ENCODE measurements at places on chromosomes 4 and X.

- DNase-seq = no peak
Observed at GRCh38 chr4:147924604-147925412, 192.9 kb downstream of the ARHGAP10 start.

- no peak for DNase-seq
Observed at GRCh38 chrX:31038575-31039326, 33.1 kb downstream of the FTHL17 start.

DNA sequence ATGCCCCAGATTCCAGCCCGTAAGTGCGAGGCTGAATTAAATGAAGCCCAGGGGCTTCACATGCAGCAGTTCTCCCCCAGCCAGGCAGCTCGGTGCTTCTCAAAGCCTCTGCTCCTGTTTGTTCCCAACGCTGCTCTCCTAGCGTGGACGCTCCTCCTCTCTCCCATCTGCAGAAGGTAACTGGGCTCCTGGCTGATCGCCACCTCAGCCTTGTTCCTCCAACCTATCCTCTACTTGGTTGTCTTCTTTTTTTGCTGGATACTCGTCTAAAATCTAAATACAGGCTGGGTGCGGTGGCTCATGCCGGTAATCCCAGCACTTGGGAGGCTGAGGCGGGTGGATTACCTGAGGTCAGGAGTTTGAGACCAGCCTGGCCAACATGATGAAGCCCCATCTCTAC, 70.3 kb downstream of the NSUN7 start:
- no peak for DNase-seq

- DNase-seq = no peak
Observed at GRCh38 chrX:104288269-104288668, 33.5 kb upstream of the ESX1 start.

DNA sequence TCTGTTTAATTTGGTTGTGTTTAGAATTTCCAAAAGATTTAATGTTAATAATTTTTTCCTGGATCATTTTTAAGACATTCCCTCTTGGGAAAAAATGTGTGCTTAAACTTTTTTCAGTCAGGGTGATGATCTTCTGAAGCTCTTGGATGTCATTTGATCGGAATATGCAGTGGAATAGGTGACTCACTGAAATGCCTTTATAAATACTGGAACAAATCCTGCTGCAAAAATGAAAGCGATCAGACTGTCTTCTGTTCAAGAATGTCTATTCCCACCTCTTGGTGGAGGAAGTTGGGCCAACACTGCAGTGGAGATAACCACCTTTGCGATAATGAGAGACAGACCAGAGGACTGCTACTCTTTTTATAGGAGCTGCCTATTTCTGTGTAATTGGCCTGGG, 46.7 kb downstream of the LARP1B start:
- DNase-seq = no peak

- DNase-seq = no peak
Observed at GRCh38 chr4:170497689-170498088, 407.9 kb upstream of the AADAT start.

- DNase-seq = no peak
Observed at GRCh38 chr4:156945532-156945931, 26.1 kb downstream of the PDGFC start.

DNA sequence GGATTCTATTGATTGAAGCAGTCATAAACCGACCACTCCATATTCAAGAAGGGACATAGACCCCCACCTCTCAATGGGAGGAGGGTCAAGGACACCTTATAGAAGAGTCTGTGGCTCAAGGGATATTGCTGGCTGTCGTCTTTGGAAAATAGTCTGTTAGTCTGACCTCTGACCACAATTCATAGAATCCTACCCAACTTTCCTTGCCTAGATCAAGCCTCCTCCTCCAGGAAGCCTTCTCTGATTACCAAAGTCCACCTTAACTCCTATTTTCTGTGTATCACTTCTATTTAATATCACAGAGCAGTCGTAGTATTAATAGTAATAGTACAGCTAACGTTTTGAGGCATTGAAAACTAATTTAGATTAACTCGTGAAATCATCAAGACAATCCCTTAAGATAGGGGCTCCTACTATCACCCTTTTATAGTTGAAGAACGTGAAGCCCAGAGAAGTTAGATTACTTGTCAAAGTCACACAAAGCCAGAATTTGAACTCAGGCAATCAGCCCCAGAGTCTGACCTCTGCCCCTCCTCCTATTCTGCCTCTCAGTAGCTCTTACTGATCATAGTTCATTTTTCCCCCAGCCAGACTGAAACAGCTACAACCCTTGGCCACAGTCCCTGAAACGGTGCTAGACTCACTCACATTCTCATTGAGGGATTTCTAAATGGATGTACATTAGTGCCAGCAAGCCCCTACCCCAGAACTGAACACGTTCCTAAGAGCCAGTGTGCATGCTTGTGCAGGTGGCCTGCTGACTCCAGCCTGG, 636.6 kb downstream of the MID1IP1 start:
- DNase-seq = no peak

DNA sequence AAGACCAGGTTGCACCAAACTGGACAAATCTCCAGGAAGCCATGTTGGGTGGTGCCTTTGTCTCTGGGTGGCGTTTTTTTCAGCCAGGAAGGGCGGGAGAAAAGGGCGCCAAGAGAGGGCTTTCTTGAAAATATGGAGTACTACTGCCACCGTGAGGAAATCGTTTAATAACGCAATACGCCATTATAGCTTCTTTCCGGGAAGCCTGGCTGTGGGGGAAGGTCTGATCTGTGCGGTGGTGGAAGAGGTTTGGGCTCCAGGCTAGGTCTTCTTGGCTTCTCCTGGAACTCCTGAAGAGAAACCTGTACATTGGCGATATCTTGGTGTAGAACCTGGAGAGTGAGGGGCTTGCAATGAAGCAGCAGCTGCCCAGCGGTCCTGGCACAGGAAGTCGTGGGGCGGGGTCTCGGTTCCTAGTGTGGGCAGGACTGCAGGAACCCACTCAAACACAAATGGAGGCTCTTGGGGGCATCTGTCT, 202.7 kb downstream of the OR13H1 start:
- no peak for DNase-seq

GRCh38 chrX:27660878-27661277, 70.7 kb downstream of the DCAF8L2 start:
- no peak for DNase-seq

- no peak for DNase-seq
Observed at GRCh38 chr4:2246384-2247127, 4.6 kb upstream of the HAUS3 start.

- DNase-seq = no peak
Observed at GRCh38 chr4:124589786-124590185, 122.7 kb downstream of the ANKRD50 start.

DNA sequence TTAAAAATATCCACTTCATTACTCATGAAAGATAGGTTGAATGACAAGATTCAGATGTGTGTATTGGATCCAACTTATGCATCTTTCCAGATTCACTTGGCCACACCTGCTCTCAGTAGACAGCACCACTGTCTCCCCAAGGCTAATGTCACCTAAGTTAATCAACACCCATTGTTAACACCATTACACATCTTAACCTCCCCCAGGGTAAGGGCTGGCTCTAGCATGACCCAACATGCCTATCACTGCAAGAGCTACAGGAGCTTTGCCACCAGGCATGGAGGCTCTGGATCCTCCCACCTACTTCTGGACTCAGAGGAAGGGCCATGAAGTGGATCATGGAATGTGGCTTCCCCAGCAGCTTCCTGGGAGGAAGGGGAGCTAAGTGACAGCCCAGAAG, 32.8 kb upstream of the LSM6 start:
- no peak for DNase-seq

DNA sequence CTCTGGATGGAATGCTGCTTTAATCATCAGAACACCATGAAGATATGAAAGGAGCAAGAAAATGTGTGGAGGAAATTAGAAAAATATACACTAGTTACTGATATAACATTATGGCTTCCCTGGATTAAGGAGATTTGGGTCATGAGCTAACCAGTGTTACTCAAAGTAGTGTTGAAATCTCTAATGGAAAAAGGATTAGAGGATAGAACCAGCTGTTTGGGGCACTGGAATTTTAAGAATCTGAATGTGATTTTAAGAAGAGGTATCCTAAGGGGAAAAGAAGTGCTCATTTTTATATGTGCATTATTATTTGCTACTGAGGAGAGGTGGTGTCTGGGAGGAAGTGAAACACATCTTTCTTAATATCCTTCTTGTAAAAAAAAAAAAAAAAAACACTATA, 164.1 kb upstream of the PPARGC1A start:
- DNase-seq = no peak

DNA sequence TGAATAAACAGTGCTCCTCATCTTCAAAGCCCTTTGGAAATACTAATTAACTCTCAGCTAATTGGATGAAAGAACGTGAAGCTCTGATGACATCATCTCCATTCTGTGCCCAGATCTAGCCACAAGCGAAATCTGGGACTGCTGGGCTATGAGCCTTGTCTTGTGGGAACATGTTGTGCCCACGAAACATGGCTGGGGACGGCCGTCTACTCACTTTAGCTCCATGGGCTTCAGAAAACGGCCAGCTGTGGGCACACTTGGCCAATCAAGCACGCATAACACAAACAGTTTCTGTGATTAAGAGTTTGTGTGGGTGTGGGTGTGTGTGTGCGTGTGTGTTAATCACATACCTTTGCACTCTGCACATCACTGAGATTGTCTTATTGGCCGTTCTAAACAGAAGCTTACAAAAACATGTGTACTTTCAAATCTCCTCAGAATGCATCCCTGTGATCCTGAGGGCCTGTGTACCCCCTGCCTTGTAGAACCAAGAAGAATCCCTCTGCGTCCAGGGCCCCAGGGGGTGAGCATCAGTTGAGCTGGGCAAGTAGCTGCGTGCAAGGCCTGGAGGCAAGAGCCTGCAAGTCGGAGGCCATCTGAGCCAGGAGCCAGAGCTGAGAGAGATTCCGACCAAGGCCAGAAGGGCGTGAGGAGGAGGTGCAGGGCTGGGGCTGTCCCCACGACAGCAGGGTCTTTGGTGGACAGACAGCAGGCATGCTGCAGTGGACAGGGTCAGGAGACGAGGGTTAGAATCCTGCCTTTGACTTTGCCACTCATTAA, 18.7 kb upstream of the ZNF185 start:
- no peak for DNase-seq

- no peak for DNase-seq
Observed at GRCh38 chr4:2417765-2418649, at the start of gene ZFYVE28. ZFYVE28 (minus strand) TSS chr4:2418645; CDS start chr4:2418323, 322 bp downstream.

- no peak for DNase-seq
Observed at GRCh38 chr4:180160195-180160983, 2082.8 kb upstream of the TENM3 start.

DNA sequence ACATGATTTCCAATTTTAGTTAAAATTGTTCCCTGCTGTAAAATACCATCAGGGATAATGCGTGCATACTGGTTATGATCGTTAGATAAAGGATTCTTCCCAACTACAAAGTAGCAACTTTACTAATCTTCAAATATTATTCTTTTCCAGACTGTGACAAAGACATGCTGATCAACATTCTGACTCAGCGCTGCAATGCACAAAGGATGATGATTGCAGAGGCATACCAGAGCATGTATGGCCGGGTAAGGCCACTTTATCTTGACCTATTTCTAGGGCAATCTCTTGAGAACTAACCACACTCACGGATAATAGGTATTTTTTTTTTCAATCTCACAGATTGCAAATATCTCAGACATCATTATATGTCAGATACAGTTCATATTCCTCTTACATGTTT, 47.0 kb downstream of the ANXA10 start:
- DNase-seq = no peak

GRCh38 chr4:102430461-102430910, 70.7 kb upstream of the NFKB1 start:
- DNase-seq = no peak

GRCh38 chrX:106959901-106960300, 39.7 kb downstream of the CLDN2 start:
- no peak for DNase-seq

- no peak for DNase-seq
Observed at GRCh38 chrX:153818571-153819383, 11.6 kb downstream of the PDZD4 start.

GRCh38 chr4:100820249-100820648, 302.4 kb upstream of the EMCN start:
- no peak for DNase-seq

GRCh38 chr4:74402692-74403456, 37.9 kb downstream of the EREG start:
- DNase-seq = no peak

- DNase-seq = no peak
Observed at GRCh38 chr4:95676190-95676589, 127.4 kb upstream of the UNC5C start.

- DNase-seq = no peak
Observed at GRCh38 chrX:34809096-34809495, 133.5 kb upstream of the FAM47B start.

GRCh38 chr4:173420801-173421200, 21.9 kb upstream of the SCRG1 start:
- no peak for DNase-seq

GRCh38 chr4:79563219-79563618, 155.2 kb upstream of the GK2 start:
- no peak for DNase-seq

DNA sequence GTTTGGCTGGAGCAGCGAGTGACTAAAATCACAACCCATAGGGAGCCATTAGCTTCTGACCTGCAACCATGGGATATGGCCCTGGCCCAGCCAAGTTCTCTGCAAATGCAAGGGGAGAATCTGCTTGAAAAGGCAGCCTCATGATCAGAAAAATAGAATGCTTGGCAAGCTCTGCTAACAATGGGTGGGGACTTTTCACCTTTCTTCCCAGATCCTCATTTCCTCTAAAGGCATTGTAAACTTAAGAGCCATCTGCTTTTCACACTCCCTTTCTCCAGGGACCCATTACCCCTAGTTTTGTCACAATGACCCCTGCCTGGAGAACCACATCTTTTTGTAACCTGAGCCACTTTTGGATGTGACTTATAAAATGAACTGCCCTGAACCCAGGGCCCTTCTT, 104.3 kb downstream of the PARM1 start:
- no peak for DNase-seq

- no peak for DNase-seq
Observed at GRCh38 chr4:188005561-188005960, 10.0 kb downstream of the ZFP42 start.

DNA sequence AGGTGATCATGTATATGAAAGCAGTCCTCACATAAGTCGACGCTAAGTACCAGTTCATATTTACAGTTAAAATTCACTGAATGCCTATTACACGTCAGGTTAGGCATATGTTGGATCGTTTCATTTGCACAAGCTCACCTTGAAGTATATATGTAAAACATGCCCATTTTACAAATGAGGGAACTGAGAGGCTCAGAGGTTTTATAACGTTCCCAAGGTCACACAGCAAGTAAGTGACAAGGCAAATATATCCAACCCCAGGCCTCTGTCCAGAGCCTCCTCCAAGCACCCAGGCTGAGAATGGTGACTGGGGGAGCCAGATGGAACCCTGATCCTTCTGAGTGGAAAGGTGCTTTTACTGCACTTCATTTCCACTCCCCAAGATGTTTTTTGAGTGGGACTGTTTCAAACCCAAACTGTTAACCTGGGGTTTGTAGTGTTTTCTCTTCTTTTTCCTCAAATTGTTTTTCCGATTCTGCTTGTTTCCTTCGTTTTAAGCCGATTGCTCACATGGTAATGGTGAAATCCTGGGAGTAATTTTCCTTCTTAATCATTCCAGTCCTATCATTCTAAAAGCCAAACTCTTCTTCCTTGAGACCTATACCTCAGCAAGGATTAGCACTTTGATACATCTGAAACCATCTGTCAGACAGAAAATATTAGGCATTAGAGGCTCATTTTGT, 791 bp downstream of the SMIM20 start:
- no peak for DNase-seq

GRCh38 chrX:2351321-2351720, 149.5 kb downstream of the DHRSX start:
- no peak for DNase-seq

GRCh38 chrX:17067534-17067933, 121.1 kb downstream of the REPS2 start:
- no peak for DNase-seq

- DNase-seq = no peak
Observed at GRCh38 chrX:38357747-38358673, 5.6 kb downstream of the OTC start.
